CD4-positive, alpha-beta T cell treated with Interferon gamma for 1 hour (primary cell): ENCODE measurements at places on chromosomes 7 and 10.
A peak's percentile ranks its signal among the peaks of the same experiment; 100 is the strongest.

GRCh38 chr7:127928852-127929251 lies 102.4 kb downstream of the LRRC4 start:
- no peak for DNase-seq

DNA sequence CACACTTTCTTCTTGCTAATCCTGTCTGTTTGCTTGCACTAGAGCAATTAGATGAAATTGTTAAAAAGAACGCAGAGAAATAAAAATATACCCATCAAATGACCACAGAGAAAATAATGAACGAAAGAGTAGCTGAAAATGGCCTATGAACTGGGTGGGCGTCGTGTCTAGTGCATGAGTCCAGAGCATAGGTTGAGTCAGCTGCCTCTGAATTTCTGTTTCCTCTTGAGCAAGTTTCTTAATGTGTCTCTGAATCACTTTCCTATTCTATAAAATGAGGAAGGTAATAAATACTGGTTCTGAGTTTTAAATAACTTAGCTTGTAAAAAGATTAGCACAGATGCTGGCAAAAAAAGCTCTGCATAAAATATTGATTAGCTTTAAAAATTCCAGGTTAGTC lies 75.0 kb downstream of the POM121L12 start:
- no peak for DNase-seq

GRCh38 chr7:117458977-117459583 lies 20.7 kb upstream of the CFTR start:
- no peak for DNase-seq

GRCh38 chr7:120864141-120864900 lies 6.4 kb upstream of the TSPAN12 start:
- no peak for DNase-seq

DNA sequence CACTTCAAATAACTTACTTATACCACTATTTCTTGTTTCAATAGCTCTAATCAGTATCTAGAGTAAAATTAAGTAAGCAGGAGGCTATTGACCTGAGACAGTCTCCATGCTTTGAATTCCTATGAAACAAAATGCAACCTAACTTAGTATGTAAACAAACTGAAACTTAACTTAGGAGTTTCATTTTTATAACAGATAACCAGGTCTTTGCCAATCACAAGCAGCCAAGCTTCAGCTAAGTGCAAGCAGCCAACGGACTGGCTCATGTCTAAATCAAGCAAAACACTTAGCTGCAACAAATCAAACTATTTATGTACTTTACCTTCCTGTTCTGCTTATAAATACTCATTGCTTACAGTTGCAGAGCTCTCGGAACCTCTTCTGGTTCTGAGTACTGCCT lies 4.4 kb upstream of the GSTK1 start:
- no peak for DNase-seq

DNA sequence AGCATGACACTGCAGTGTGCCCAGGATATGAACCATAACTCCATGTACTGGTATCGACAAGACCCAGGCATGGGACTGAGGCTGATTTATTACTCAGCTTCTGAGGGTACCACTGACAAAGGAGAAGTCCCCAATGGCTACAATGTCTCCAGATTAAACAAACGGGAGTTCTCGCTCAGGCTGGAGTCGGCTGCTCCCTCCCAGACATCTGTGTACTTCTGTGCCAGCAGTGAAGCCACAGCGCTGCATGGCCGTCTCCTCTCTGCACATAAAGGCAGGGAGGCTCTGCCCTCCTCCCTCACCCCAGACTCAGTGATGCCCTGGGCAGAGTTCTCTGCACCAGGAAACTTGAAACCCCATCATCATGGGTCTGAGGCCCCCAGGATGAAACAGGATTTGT lies 70.7 kb upstream of the PRSS58 start:
- DNase-seq: no peak

- no peak for DNase-seq
Measured at GRCh38 chr7:123492485-123492884, 41.9 kb downstream of the IQUB start.

DNA sequence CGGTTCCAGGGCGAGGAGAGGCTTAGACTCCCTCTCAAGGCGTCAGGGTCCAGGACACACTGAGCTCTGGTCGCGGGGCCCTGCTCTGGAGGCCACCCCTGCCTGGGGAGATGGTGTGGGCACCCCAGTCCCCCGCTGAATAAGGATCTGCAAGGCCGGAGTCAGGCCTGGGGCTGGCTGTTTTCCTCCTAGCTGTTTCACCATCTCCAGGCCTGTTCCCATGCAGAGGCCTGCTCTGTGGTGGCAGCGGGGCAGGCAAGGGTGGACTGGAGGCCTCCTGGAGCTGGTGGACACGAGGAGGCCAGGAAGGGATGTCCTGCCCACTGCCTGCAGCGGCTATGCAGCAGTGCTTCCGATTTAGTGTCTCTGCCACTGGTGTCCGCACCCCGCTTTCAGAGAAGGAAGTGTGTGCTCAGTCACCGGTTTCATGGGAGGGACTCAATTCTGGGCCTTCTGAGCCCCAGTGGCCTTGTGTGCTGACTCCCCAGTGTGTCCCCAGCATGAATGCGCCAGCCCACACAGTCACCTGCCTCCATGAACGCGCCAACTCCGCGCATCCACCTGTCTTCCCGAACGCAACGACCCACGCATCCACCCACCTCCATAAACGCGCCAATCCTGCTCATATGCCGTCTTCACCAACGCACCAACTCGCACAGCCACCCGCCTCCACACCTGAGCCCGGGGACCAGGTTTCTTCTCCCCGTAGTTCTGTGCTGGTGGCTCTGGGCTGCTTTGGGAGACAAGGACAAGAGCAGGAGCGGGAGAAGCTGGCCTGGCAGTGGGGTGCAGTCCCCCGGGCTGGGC lies 14.5 kb upstream of the GPR146 start:
- peak; percentile 23 for DNase-seq

GRCh38 chr10:8054494-8055407 lies at the start of gene GATA3:
Gene GATA3 (plus strand): TSS chr10:8054688. CDS start chr10:8055656, 968 bp downstream.
- peak; percentile 80 for DNase-seq

DNA sequence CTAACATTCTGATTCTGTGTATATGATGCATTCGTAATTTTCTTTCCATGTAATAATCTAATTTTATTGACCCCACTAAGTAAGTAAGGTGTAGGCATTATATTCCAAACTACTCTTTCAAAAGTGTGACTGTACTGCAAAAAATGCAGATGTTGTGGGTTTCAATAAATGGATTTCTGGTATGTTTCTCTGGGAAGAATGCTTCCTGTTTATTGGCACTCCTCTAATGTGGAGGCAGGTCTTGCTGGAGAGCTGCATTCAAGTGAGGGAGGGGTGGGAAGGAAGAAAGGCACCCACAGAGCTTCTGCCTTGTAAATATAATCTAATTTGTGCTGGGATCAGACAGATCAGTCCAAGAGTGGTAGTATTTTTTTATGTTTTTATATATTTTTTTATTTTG lies 23.9 kb downstream of the ST7 start:
- DNase-seq: no peak

- peak; percentile 38 for DNase-seq
Measured at GRCh38 chr10:75111907-75112679, 637 bp downstream of the SAMD8 start.

DNA sequence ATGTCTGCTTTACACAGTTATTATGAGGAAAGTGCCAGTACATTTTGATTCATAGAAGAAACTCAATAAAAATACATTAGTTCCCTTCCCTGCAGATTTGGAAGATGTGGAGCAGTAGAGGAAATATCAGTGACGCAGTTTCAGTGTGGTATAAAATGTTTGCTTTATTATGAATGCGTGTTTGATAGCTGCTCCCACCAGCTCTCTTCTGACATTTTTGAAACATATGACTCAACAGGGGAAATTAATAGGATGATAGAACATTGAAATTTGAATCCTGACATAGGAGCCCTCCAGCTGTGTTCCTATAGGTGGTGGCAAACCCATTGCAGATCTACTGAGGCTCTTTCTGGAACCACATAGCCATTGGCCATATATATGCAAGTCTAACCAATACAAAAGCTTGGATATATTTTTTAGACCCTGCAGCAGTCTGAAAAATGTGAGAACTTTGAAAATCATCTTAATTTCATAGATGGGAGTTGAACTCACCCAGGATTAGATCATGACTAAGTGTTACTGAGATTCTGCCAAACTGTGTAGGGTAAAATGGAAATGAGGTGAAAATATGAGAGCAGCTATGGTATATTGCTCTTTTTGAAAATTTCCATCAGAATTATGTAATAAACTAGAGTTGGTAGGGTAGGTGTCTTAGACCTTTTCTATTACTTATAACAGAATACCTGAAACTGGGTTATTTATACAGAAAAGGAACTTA lies 47.8 kb downstream of the BZW2 start:
- DNase-seq: no peak

DNA sequence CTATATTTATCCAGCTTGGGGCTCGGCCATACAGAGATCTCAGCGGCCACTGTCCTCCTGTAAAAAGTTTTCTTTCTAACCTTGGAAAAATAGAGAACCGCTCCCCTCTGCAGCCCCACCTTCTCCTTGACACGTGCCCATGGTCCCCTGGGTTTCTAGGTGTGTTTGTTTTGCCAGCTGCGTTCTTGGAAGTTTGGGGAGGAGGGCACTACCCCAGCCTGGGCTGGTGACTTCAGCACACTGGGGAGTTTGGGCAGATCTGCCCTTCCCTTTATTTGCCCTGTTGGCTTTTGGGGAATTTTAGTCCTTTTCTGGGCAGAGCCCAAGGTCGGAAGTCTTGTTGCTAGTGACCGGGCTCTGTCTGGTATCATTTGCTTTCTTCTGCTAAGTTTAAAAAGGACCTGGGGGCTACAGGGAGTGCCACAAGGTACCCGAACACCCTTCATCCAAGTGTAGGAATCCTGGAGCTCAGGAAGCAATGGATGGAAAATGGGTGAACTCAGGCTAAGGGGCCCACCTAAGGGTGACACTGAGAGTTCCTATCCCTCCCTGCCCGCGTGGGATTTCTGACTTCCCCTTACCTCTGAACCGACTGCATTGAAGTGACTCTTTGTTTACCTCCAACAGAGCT lies 1.7 kb downstream of the ADAMTS14 start:
- DNase-seq: no peak

- no peak for DNase-seq
Measured at GRCh38 chr10:50544095-50544856, 79.5 kb downstream of the SGMS1 start.

- no peak for DNase-seq
Measured at GRCh38 chr10:108360187-108360586, 1195.7 kb upstream of the SORCS1 start.

DNA sequence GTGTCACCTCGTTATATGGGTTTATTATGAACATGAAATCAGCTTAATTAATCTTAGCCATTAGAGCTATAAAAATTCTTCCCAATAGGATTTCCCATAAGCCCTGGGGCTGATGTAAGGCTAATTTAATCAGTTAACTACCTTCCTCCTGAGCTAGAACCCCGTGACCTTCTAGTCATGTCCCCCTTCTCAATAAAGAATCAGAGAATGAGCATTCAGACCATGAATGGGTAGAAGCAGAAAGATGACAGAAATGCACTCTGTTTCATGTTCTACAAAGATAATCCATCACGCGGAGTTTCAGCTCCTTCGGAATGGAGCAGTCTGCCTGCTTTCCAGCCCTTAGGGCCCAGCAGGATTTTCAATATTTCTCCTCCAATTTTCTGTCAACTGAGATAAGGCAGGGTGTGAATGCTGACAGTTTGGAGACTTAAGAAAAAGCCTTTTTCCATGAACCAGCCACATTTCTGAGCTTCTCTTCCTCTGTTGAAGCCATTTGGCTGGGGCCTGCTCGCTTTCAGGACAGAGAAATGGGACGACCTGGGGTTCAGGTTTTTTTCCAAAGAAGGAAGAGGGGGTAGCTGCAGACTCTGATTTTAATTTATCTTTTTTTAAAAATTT lies 211.0 kb downstream of the NEBL start:
- no peak for DNase-seq

DNA sequence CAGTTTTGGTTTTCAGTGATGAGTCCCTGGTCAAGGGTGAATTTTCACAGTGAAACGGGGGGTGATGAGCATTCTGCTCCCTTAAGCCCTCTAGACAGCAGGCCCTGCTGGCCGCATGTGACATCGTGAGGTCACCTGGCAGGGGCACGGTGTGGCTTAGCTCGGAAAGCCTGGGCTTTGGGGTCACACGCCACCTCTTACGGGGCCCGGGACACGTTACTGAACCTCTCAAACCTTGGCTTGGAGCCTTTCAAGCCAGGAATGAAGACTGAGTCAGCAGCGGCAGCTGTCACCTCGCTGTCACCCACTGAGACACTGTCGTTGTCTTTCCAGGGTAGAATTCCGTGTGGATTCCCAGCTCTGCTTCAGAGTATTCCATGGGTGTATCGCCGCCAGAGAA lies 4.1 kb downstream of the GET4 start:
- DNase-seq: no peak

- DNase-seq: no peak
Measured at GRCh38 chr7:1288390-1288995, 55.8 kb downstream of the UNCX start.

GRCh38 chr10:129851941-129852640 lies 112.0 kb downstream of the EBF3 start:
- DNase-seq: no peak

DNA sequence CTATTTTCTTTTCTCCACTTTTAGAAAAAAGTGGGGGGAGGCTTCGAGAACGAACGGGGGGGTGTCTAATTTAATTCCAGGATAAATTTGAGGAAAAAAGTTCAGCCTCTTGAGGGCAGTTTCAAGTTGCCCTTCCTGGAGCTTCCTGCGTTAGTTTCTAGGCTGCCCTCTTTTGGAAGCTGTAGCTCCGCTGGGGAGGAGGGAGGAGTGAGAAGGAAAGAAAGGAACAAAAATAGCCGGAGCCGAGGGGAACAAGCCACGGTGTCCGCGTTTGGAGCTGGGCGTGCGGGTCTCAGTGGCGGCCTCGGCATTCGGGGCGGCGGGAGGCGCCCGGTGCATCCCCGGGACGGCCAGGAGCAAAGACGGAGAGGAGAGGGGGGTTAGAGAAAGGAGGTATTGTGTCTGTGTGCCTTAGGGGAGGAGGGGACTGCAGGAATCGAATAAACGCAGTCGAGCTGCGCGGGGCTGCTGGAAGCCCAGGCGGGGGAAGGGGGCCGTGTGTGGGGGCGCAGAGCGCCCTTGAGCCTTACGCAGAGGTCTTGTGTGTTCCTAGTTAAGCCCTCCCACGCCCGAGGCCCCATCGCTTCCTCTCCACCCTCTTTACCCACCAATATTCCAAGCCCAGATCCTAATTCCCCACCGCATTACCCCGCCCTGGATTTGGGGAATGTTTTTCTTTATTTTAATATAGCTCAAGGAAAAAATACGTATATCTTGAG lies 2.0 kb upstream of the TNRC18 start:
- DNase-seq: no peak

GRCh38 chr10:69215405-69216171 lies 4.5 kb upstream of the HKDC1 start:
- no peak for DNase-seq

GRCh38 chr7:16261100-16261499 lies 160.2 kb downstream of the CRPPA start:
- no peak for DNase-seq
